ENCODE measurements at places on chromosomes 12 and 14.

GRCh38 chr14:98189511-98189910 lies 1082.5 kb downstream of the BCL11B start:
- DNase-seq = no peak

GRCh38 chr14:96187216-96188031 lies 17.2 kb upstream of the BDKRB2 start:
- no peak for DNase-seq

- DNase-seq = no peak
Measured at GRCh38 chr14:102731101-102731870, 46.0 kb upstream of the TRAF3 start.

DNA sequence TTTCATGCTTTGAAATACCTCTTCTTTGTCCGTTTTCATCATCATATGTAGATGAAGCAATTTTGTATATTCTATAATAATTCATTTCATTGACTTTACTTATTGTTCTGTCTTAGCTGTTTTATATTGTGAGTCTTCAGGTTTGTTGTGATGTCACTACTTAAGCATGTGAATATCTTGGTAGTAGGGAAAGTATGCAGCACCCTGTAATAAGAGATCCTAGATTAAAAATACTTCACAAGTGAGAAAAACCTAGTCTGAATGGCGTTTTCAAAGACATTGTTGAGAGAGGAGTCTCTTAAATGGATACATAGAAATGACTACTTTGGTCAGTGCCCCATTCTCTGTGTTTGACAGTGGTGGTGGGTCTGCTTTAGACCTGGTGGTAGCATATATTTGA lies 61.4 kb downstream of the SLC16A7 start:
- no peak for DNase-seq

DNA sequence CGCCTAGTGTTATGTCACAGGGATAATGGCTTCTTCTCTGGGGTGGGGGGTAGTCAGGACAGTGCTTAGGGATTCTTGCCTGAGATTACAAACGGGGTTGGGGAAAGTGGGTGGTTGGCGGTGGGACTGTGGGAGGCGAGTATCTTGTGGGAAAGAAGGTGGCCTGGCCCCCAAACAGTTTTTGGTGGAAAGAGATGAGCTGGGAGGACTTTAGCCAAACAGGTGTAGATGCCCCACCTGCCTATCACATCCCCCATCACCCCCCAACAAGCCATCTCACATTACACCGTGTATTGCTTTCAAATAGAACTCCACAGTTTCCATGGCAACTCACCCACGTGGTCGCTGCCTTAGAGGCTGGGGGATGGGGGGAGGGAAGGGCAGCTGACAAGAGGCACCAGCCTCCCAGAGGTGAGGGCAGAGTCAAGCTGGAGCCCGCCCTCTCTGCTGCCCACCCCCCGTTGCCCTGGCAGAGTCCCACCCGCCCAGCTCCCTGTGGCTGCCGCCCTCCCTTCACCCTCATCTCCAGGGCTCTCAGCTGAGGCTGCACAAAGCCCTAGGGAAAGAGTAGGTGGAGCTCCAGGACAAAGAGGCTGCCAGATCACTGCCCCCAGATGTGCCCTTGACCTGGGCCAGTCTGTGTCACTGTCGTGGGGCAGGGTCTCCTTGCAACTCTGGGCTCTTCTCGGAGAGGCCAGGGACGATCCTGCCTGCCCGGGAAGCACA lies 98.3 kb downstream of the LRRC74A start:
- DNase-seq = peak; percentile 37

- no peak for DNase-seq
Measured at GRCh38 chr14:22819151-22819988, 4.1 kb upstream of the SLC7A7 start.

DNA sequence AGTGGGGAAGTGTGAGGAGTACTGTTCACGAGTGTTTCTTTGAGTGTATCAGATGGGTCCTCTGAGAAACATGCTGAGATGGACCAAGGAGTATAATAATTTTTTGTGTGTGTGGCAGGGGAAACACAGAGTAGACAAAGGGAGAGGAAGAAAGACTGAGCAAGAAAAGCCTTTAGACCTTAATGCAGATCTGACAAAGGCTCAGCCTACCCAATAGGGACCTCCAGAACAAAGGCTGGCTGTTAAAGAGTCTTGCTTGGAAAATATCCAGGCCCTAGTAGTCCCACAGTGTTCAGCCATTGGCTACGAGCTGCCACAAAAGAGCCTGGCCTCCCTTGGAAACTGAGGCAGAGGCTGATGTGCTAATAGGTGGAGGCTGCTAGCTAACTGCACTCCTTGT lies 13.5 kb downstream of the COQ5 start:
- no peak for DNase-seq

DNA sequence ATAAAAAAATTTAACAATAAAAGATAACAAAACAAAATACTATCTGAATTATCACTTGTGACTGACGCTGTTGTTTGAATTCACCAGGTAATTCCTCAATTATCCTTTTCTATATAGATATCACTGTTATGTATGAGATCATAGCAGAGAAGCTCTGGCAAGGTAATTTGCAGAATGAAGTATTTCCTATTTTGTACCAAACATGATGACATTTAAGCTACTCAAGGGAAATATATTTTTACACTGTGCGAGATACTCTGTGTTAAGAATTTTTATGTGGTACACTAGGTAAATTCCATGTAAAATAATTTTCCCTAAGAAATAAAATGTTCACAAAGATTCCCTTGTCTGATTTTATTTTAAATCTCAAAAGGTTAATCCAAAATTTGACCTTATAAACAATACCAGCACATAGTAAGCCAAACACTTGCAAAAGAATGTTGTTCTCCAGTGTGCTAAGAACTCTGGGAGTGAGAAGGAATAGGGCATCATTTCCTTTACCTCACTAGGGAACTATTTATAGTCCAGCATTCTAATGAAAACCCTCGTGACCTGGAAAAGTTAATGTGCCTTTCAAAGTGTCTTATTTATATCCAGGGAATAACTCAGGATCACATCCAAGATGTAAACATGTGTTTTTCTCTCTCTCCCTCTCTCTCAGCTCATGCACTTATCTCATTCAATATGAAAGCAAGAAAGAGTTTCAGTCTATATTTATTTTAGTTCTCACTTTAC lies 115.2 kb upstream of the RAP1B start:
- no peak for DNase-seq

GRCh38 chr12:51163795-51164194 lies 9.1 kb downstream of the TFCP2 start:
- no peak for DNase-seq

DNA sequence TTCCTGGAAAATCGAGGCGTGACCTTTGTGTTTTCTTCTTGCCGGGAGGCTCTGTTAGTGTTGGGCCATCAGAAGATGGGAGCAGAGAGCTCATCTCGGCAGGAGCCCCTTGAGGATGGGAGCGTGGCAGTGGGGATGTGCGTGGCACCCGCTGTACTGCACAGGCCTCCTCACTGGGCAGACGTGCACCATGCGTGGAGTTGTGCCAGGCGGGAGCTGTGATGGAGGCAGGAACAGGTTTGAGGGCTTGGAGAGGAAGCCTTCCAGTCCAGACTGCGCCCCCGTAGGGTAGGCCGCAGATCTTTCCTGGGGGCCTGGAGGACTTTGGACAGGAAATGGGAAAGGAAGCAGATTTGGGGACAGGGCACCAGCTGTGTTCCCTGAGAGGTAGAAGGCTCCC lies 197.5 kb downstream of the TSPAN9 start:
- DNase-seq = no peak

DNA sequence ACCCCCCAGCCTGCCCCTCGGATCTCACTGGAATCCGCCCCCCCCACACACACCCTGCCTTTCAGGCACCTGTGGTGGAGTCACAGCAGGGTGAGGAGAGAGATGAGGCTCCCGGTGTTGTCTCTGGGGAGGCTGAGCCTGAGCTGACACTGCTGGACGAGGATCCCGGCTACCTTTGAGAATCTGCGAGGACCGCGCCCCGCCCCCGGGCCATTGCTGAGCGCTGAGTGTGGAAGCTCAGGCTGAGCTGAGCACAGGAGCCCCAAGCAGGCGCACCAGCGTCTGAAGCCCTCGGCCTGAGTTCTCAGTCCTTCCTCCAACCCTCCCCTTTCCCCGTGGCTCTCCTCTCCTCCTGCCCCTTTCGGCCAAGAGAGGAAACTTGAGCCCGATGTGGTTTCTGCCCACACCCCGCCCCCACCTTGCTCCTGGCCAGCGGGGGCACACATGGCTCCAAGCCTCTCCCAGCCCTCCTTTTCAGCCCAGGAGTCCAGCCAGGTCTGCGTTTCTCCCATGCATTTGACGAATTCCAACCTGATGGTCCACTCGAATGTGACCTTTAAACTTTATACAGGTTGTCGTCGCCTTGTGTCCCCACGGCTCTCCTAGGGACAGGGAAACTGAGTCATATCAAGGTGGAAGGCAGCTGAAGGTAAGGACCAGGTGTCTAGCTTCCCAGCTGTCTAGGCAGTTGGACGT lies at the start of gene NFE2:
Gene NFE2, minus strand, starts transcription at position 284 of the 696 bp plus-strand sequence. CDS start 5,767 bp downstream, outside the sequence.
- DNase-seq = no peak

DNA sequence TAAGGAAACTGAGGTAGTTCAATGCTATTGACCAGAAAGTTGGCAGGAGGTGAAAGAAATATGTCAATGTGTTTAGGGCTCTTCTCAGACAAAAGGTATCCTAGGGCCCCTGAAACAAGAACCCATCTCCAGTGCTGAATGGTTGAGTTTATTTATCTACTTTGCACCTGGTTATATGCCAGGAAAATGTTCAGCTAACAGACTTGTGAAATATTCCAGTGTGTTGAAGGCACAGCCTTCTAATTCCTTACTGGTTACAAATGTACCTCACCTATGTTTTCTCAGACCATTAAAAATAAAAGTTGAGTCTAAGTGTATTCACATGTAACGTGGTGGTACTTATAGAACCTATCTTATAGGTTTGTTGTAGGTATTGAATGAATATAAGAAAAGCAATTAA lies 511.7 kb upstream of the SEL1L start:
- DNase-seq = no peak

GRCh38 chr12:124286414-124286813 lies 8.5 kb upstream of the RFLNA start:
- no peak for DNase-seq

- DNase-seq = no peak
Measured at GRCh38 chr14:63777024-63777423, 49.2 kb upstream of the SGPP1 start.

GRCh38 chr12:4984971-4985370 lies 58.7 kb upstream of the KCNA5 start:
- no peak for DNase-seq

GRCh38 chr12:51246254-51246853 lies 7.7 kb downstream of the DAZAP2 start:
- DNase-seq = peak; percentile 28

GRCh38 chr14:90785876-90786450 lies 30.3 kb downstream of the TTC7B start:
- DNase-seq = no peak

All from stimulated activated CD4-positive, alpha-beta T cell treated with anti-CD3 and anti-CD28 coated beads, Interleukin-1b, Interleukin-23, amount 100 ng/mL, for 48 hours (primary cell).